ENCODE measurements at places on chromosomes 5 and 9.
A peak's percentile ranks its signal among the peaks of the same experiment; 100 is the strongest.

DNA sequence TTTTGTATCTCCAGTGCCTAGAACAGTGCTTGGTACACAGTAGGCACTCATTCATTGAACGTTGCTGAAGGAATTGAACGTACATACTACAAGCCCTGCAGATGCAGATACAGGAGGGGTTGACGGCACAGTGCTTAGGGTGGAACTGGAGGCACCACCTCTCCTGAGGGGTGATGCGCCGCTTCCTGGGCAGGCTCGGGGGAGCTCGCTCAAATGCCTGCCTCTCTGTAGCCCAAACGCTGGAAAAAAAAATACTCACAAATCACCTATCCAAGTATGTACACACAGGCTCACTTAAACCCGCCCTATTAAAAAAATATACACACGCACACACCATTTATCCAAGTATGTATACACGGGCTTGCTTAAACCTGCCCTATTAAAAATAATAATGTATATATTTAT, 536 bp upstream of the COMMD10 start:
- peak; percentile 53 for DNase-seq

DNA sequence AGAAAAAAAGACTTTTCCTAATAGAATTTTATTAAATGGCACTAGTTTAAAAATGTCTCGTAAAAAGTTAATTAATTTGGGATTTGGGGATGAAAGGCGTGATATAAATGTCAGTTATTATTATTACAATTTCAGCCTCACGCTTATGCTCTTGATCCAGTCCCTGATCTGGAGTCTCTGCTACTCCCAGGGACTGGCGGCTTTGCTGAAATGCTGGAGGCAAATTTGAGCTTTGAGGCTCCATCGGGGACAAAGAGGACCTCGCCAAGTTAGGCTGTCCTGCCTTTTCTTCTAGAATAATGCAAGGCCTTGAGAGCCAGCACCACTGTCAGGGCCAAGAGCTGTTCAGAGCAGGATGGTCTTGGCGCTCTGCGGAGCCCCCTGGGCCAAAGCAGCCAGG, 69.7 kb downstream of the ZNF618 start:
- DNase-seq, result no peak

- DNase-seq, result peak; percentile 97
Observed at GRCh38 chr9:136949817-136950655, 2.0 kb upstream of the LCN12 start.

- no peak for DNase-seq
Observed at GRCh38 chr9:121279776-121280388, 11.9 kb downstream of the GSN start.
